ENCODE measurements at places on chromosomes 11 and 22. TPM values are rescaled to one million over a fixed set of nuclear protein-coding genes. Genes with fewer than 3 reads are reported as not detected.

TRIM51 gene
- not detected for total RNA-seq

SIK2 gene
- 9.9 TPM for total RNA-seq

TOM1 gene
- 52.5 TPM for total RNA-seq

TMPRSS4 gene
- total RNA-seq = not detected

CEND1 gene
- 2.2 TPM for total RNA-seq

WBP2NL gene
- total RNA-seq = not detected

CASP5 gene
- not detected for total RNA-seq

IFITM1 gene
- total RNA-seq = 9.6 TPM

CDC42EP2 gene
- total RNA-seq = 49.6 TPM

SLC25A18 gene
- total RNA-seq = 0.73 TPM

OR10A2 gene
- not detected for total RNA-seq

TRIOBP gene
- 191 TPM for total RNA-seq

PATE3 gene
- not detected for total RNA-seq

LRRC4C gene
- total RNA-seq = not detected

EXPH5 gene
- 0.39 TPM for total RNA-seq

OR8U1 gene
- total RNA-seq = not detected

PGA5 gene
- 0.37 TPM for total RNA-seq

EFCAB6 gene
- 2.6 TPM for total RNA-seq

PCF11 gene
- 44.4 TPM for total RNA-seq

MRGPRX4 gene
- total RNA-seq = not detected

ACAD8 gene
- 18.8 TPM for total RNA-seq

MS4A6A gene
- not detected for total RNA-seq

TMPRSS13 gene
- total RNA-seq = under 0.01 TPM

OR51I1 gene
- not detected for total RNA-seq

KIF18A gene
- 22.1 TPM for total RNA-seq

C11orf16 gene
- total RNA-seq = not detected

MS4A1 gene
- not detected for total RNA-seq

CHRDL2 gene
- total RNA-seq = not detected

EIF4ENIF1 gene
- 9.2 TPM for total RNA-seq

CD151 gene
- total RNA-seq = 188 TPM

OR6A2 gene
- 0.59 TPM for total RNA-seq

C22orf31 gene
- not detected for total RNA-seq

CENATAC gene
- total RNA-seq = 29.7 TPM

MIAT gene
- total RNA-seq = 0.37 TPM

OR52I2 gene
- total RNA-seq = not detected

MOGAT2 gene
- total RNA-seq = not detected

SYT13 gene
- total RNA-seq = not detected

AQP11 gene
- total RNA-seq = 1.1 TPM

OR8G1 gene
- total RNA-seq = not detected

MS4A15 gene
- not detected for total RNA-seq

GPHA2 gene
- total RNA-seq = not detected

Data from subcutaneous preadipocyte (primary cell).